ENCODE measurements at places on chromosomes 4 and X. TPM values are rescaled to one million over a fixed set of nuclear protein-coding genes. Genes with fewer than 3 reads are reported as not detected.
A peak's percentile ranks its signal among the peaks of the same experiment; 100 is the strongest.

GPC3 gene
- 288 TPM for polyA plus RNA-seq

RIPPLY1 gene
- 0.66 TPM for polyA plus RNA-seq

ADAD1 gene
- not detected for polyA plus RNA-seq

MAPK10 gene
- 3.3 TPM for polyA plus RNA-seq

NAAA gene
- polyA plus RNA-seq = 15.8 TPM

PARM1 gene
- polyA plus RNA-seq = 53.1 TPM

SFRP2 gene
- polyA plus RNA-seq = 35.7 TPM

CLGN gene
- 2.6 TPM for polyA plus RNA-seq

- DNase-seq = no peak
Measured at GRCh38 chr4:37430718-37431416, 186.3 kb downstream of the NWD2 start.

- no peak for DNase-seq
Measured at GRCh38 chrX:47562615-47563243, 1.7 kb downstream of the ARAF start.

DNA sequence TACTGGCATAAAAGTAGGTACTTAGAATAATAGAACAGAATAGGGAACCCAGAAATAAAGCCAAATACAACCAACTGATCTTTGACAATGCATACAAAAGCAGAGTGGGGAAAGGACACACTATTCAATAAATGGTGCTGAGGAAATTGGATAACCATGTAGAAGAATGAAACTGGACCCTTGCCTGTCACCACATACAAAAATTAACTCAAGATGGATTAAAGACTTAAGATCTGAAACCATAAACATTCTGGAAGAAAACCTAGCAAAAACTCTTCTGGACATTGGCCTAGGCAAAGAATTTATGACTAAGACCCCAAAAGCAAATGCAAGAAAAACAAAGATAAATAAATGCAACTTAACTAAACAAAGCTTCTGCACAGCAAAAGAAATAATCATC is 45.6 kb downstream of the ARFIP1 start:
- DNase-seq = no peak

GRCh38 chrX:11100281-11101035 is 10.7 kb upstream of the HCCS start:
- DNase-seq = peak; percentile 47

- no peak for DNase-seq
Measured at GRCh38 chr4:6578221-6578620, 3.2 kb downstream of the MAN2B2 start.

DNA sequence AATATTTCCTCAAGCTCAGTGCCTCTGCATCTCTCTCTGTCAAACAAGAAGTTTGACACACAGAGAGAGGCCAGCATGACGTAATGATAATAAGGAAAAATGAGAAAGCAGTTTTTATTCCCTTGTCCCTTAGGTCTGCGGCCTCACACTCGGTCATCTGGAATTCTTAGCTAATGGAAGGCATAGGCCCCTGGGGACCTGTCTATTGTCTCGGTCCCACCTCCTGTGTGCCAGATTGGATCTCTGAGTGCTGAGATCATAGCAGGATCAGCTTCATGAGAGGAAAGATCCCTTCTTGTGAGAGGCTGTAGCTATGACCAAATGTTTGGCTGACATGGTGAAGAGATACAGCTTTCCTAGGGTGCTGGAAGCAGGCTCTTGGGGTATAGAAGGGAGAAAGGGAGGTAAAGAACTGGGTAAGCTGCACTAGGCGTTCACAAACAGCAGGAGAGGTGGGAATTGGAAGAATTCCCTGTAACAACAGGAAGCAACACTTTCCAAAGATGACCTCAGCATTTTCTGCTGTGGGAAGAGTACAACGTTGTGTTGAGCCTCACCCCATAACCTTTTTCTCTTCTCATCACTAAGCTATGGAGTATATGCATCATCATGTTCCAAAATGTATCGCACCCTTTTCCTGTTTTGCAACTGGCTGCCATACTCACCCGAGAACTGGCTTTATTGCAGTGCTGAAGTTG is 20.2 kb downstream of the TMEM31 start:
- peak; percentile 72 for DNase-seq

DNA sequence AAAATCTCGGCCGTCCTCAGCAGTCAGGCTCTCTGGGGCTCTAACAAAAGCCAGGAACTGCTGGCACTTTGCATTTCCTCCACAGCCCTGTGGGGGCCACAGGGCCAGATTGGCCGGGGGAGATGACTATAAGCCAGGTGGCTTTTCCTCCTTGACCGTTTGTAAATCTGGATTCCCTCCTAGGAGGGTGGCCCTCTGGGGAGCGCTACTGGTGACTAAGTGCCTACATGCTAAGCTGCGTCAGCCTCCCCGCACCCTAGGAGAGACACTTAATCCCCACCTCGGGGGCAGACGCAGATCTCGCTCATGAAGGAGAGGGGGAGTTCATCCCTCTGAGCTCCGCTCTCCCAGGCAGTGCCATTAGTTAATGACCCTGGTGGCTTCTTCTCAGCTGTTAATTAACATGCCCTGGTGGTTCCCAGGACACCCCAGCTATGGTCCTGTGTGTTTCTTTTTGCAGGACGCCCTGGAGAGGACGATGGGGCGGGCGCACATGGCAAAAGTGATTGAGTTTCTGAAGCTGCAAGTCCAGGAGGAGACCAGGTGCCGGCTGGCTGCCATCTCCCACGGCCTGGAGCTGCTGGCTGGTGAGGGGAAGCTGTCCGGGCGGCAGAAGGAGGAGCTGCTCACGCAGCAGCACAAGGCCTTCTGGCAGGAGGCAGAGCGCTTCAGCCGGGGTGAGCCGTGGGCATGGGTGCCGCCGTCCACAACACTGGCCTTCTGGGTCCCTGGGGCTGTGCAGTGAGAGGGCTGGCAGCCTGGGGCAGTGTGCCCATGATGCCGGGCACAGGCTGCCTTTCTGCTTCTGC is 41.6 kb downstream of the EVC start:
- DNase-seq = no peak

DNA sequence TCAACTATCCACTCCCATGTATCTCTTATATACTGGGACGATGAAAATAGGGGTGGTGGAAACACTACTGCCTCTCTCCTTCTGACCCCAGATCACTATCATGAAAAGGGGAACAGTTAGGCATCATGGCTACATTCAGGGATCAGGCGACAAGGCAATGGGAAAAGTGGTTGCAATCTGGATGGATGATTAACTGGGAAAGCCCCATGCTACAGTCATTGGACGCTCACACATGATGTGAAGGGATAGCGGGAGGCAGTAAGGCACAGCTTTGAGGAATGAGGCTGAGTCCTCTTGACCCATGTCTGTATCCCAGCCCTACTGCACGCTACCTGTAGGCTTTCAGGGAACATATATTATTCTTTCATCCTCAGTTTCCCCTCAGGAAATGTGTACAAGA is 10.2 kb downstream of the GASK1B start:
- DNase-seq = no peak

GRCh38 chr4:128286474-128287058 is 1.0 kb downstream of the PGRMC2 start:
- DNase-seq = no peak

GRCh38 chr4:24999392-25000089 is 31.2 kb downstream of the LGI2 start:
- DNase-seq = no peak

DNA sequence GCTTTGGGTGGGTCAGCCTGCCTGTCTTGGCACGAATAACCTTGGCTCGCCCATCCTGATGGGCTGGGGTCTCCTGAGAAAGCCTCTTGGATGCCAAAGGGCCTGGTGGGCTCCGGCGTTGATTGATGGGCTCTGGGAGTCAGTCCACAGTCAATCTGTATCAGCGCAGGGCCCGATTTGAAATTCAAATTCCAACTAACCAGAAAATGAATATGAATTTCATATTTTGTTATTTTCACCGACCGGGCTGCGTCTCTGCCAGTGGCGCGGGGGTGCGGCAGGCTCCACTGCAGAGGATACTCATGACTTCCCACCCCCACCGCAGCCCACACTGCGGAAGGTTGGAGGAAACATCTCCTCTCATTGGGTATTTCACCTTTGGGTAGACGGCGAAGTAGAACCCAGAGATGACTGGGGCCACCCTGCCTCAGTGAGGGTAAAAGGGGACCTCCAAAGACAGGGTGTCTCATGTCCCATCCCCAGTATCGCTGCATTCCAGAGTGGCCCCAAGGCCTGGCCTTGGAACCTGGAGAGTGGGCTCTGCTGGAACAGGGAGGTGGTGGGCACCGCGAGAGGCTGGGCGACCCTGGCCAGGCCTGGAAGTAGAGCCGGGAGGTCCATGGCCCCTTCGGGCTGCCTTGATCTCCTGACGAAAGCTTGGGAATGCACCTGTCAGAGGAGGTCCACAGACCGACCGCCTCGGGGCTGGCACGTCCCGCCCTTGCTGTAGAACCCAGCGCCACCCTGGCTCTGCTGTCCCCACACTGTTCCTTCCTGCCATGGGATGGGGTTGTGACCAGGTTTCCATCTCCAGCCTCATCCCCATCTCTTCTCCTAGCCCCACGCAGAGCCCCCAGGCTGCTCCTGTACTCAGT is 54.8 kb upstream of the SORCS2 start:
- DNase-seq = no peak

DNA sequence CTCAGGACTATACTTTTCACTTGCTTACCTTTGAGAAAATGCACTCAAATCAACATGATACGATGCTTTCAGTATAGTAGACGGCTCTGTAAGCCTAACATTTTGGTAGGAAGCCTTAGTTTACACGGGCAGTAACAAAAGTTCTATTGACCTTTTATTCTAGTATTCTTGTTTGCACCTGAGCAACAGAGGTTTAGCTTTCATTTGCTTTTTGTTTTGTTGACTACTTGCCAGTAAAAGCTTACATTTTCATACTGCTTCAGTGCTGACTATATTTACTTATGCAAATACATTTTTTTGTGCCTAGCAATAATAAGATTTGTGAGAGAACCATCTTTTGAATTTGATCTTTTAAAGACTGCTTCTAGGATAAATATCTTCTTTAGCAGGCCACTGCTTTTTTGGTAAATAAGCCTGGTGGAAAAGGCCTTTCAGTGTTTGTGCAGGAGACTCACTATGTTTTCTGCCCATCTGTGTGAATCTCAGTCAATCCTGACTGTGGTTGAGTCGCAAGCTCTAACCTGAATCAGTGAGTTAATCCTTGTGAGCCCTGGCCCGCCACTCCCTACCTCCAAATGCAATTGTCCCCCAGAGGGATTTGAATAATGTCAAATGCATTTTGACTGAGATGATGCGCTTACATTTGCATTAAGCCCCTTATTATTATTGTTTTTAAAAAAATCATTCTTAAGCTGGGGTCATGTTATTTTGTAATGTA is 21.9 kb downstream of the FHIP1A start:
- DNase-seq = no peak

GRCh38 chr4:146633471-146633800 is 5.3 kb upstream of the POU4F2 start:
- no peak for DNase-seq

GRCh38 chr4:38861791-38862190 is 5.2 kb upstream of the TLR6 start:
- DNase-seq = no peak

DNA sequence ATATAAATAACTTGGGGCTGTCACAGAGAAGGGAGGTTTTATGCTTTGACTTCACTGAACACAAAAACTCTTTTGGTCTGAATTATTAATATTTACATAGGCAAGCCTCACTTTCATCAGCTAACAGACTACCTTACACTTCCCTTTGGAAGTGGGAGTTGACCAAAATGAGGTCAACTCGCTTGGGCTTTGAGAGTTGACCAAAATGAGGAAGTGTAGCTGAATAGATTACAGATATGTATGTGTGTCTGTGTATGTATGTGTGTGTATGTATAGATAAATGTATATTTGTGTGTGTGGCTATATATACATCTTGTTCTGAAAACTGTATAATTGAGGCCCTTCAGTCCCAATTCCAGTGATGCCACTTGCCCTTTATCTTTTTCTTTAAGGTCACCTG is 113.3 kb upstream of the IL13RA1 start:
- DNase-seq = no peak

DNA sequence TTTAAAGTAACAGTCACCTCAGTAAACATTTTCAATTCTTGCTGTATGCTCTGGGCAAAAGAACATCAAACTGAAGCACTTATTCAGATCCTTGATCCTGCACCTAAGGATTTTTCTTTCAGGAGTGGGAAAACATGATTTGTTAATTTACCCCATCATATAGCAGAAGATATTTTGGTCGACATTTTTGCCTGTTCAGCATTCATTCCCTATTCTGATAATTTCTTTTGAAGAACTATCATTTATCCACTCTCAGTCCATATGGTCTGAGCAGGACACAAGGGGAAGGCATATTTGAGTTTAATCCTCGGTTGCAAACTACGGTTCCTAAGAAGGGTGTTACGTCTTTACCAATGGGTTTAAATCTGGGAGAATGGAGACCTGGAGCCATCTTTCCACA is 1.2 kb upstream of the CLOCK start:
- DNase-seq = no peak

- no peak for DNase-seq
Measured at GRCh38 chr4:168859888-168860694, 150.0 kb downstream of the CBR4 start.

DNA sequence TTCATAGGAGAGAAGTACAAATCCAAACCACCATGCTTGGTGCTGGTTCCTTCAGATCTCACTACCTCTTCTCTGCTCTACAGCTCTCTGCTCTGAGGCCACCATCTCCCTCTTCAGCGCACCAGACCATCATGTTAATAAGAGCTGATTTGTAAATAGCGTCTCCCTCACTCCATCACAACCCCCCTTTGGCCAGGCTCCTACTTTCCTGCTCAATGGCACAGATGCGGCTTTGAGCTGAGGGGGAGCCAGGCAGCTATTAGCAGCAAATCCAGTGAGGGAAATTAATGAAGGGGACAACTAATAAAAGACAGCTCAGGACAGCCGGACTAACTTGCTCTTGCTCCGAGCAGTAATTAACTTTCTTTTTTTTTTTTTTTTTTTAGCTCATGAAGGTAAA is 13.1 kb downstream of the NEUROG2 start:
- DNase-seq = no peak

All from forelimb muscle (tissue), 1 donor.